ENCODE measurements at places on chromosomes 12 and 14. TPM values are rescaled to one million over a fixed set of nuclear protein-coding genes. Genes with fewer than 3 reads are reported as not detected.

DNA sequence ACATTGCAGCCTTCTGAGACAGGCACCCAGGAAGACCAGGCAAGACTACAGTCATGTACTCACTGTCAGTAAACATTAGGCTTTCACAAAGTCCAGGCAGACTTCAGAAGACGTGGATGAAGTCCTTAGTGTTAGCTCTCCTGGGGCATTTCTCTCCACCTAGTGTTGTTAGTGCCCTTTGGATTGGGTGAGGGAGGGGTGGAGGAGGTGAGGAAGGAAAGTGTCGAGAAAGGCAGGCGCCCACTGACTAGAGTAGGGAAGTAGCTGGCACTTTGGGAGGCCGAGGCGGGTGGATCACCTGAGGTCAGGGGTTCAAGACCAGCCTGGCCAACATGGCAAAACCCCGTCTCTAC, 20.2 kb downstream of the TMEM229B start:
- H3K27ac ChIP-seq = no peak overlapping the region
- H3K27me3 ChIP-seq = peaks cover 24% of the 10 kb centered on the region
- no peaks in the 10 kb centered on the region for H3K36me3 ChIP-seq
- H3K4me1 ChIP-seq = no peaks in the 10 kb centered on the region
- H3K4me3 ChIP-seq = no peak overlapping the region
- no peak for DNase-seq

DNA sequence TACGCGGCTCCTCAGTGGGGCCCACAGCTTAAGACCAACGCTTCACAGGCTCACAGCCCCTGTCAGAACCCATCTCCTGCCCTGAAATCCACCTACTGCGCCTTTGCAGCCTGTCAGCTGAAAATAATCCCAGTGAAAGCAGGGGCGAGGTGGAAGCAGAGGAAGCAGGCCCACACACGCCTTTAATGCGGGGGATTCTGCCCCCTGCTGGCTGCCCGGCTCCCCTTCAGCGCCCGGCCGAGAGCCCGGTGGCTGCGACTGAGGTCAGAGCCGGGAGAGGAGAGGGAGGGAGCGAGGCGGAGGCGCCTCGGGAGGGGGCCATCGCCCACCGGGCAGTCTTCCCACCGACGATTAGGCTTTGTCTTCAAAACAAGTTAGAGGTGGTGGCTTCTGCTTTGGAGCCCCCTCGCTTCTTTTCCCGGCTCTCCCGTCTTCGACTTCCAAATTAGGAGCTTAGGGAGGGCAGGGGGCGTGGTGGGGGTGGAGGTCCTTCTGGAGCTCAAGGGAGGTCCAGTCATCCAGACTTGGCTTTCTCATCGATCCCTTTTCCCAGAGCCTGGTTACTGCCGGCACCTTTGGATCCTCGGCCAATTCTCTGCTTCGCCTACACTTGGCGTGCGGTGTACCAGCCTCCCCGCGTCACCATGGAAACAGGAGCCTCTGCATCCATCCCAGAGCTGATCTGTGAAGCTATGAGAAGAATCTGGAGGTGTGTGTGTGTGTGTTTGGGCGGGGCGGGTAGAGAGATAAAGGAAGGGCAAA, 25.2 kb upstream of the RND1 start:
- no peaks in the 10 kb centered on the region for H3K36me3 ChIP-seq
- DNase-seq = peak; percentile 87
- H3K27me3 ChIP-seq = no peaks in the 10 kb centered on the region
- peak overlapping the region; percentile 49 for H3K4me3 ChIP-seq
- H3K27ac ChIP-seq = peak overlapping the region; percentile 62
- peaks cover 7% of the 10 kb centered on the region for H3K4me1 ChIP-seq

- H3K4me3 ChIP-seq = no peak overlapping the region
- H3K36me3 ChIP-seq = peaks cover 7% of the 10 kb centered on the region
- H3K27me3 ChIP-seq = no peaks in the 10 kb centered on the region
Observed at GRCh38 chr14:54349713-54350112, 47.1 kb upstream of the CDKN3 start.

DNA sequence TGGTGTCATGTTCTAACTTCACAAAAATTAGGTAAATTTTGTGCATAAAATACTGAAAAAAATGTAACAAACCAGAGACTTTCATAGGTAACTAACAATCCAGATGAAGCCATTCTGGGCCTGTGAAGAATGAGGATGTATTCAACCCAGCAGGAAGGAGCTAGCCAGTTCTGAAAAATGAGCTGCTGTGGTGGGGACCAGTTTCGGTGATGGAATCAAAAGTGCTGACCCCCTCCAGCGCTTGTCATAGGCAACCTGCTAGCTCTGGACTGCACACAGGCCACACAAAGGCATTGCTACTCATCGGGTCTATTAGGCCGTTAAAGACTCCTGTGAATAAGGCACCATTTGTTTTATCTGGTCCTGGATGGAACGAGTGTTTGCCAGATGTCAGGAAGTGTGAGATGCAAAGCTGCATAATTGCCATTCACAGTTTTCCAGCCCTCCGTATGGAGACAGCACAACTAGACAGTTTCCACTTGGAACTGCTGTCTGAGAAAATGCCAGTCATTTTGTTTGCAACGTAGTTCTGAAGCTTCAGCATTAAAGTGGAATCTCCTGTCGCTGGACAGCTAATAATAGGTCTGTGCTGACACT, 3.3 kb upstream of the RIMBP2 start:
- peaks cover 10% of the 10 kb centered on the region for H3K4me1 ChIP-seq
- H3K27ac ChIP-seq = no peak overlapping the region
- peaks cover 1% of the 10 kb centered on the region for H3K36me3 ChIP-seq
- no peak for DNase-seq
- peaks cover 30% of the 10 kb centered on the region for H3K27me3 ChIP-seq

DNA sequence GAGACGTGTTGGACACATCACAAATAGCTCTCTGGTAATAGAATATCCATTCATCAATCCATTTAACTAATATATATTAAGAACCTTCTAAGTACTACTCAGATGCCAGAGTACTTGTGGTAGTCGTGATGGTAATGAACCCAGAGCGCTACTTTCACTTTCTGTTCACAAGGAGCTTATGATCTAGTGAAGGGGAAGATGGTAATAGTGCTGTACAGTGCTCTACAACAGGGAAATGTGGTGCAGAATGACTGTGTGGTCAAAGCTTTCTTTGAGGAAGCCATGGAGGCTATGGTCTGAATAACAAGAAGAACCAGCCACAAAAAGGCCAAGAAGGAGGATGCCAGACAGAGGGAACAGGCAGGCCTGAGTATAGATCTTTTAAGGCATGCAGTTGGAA, 212.0 kb downstream of the PTPRO start:
- no peak overlapping the region for H3K27ac ChIP-seq
- no peak overlapping the region for H3K4me3 ChIP-seq
- no peaks in the 10 kb centered on the region for H3K27me3 ChIP-seq
- H3K36me3 ChIP-seq = no peaks in the 10 kb centered on the region
- no peak for DNase-seq

Gene KCNC2
- not detected for total RNA-seq

Gene PPP1R36
- total RNA-seq = 0.79 TPM

Data from progenitor cell of endocrine pancreas (in vitro differentiated cells).